ENCODE measurements at places on chromosomes 6 and 20.

DNA sequence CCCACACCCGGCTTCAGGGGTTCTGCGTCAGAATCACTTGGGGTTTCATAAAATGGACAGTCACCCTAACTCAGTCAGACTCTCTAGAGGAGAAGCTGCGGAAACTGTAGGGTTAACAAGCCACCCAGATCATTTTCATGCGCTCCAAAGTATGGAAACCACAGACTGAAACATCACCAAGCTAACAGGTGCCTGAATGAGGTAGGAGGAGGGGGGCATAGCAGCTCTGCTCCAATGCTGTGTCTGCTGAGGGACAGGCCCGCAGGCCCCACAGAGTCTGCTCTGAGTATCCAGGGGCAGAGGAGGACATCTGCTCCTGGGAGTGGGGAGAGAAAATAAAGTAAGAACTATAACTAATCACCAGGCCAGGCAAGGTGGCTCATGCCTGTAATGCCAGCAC, 97.1 kb upstream of the AKAP12 start:
- DNase-seq: no peak

GRCh38 chr20:35909176-35909575, 45.1 kb downstream of the SCAND1 start:
- no peak for DNase-seq

DNA sequence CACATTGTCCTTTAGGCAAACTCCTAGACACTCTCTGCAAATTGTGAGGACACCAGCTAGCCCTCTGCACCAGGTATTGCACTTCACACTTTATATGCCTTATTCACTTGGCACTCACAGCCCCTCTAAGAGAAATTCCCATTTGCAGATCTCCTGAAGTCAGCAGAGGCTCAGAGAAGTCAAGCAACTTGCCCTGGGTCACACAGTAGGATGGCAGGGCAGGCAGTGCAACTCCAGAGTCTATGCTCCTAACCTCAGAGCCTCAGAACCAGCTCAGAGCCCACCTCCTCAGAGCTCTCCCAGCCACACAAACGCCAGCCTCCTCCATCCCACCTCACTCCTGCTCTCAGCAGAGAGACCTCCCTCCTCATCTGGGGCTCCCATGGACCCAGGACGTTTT, 52.4 kb upstream of the BLCAP start:
- no peak for DNase-seq

GRCh38 chr6:1607516-1608221, 2.0 kb upstream of the FOXC1 start:
- DNase-seq: no peak

DNA sequence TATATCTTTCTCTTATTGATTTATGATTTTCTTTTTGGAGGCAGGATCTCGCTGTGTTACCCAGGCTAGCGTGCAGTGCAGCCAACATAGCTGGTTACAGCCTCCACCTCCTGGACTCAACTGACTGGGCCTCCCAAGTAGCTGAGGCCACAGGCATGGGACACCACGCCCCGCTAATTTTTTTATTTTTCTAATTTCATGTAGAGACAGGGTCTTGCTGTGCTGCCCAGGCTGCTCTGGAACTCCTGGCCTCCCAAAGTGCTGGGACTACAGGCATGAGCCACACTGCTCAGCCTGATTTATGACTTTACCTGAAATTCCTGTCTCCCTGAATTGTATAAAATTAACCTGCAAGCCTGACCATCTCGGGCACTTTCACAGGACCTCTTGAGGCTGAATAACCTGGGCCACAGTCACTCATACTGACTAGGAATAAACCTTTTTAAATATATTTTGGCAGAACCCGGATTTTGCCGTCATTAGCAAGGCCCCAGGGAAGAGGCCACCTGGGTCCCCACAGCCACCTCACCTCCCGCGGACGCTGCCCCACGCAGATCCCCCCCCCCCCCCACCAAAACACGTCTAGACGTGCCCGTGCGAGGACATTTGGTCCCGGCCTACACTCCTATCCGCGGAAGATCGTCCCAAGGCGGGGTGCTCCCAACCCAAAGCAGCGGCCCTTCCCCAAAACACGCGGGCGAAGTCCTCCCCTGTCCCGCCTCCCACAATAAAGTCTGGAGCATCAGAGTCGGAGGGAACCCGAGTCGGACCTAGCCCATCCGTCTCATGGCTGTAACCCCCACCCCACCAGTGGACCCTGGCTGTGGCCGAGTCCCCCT, 902 bp downstream of the ZNF337 start:
- DNase-seq: no peak

- DNase-seq: no peak
Measured at GRCh38 chr6:111713236-111713635, 107.6 kb upstream of the TRAF3IP2 start.

- DNase-seq: no peak
Measured at GRCh38 chr20:57660922-57661745, 40.9 kb upstream of the ZBP1 start.

Data from cortex of kidney (tissue), 1 donor.